Stimulated activated CD4-positive, alpha-beta T cell treated with anti-CD3 and anti-CD28 coated beads, Interleukin-15, amount 100 ng/mL, for 1 hour (primary cell): ENCODE measurements at places on chromosomes 7 and 10.

- no peak for DNase-seq
These were observed 835 bp upstream of the COL28A1 start for GRCh38 chr7:7536396-7537019.

GRCh38 chr10:26314265-26315013 is 97.9 kb downstream of the GAD2 start:
- DNase-seq = no peak

- DNase-seq = no peak
These were observed 155.7 kb upstream of the TNS3 start for GRCh38 chr7:47737601-47738000.

DNA sequence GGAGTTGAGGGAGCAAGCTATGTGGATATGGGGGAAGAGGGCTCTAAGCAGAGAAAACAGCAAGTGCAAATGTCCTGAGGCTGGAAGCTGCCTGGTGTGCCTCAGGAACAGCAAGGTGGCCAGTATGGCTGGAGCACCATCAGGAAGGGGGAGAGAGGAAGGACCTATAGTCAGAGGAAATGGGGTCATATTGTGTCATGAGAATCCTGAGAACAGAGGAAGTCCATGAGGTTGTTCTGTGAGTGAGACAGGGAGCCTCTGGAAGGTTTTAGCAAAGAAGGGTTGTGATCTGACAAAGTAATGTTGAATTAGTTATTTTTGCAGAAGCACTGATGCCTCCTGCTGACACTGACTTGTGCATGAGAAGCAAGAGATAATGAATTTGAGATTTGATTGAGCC is 204.3 kb downstream of the PTEN start:
- no peak for DNase-seq

DNA sequence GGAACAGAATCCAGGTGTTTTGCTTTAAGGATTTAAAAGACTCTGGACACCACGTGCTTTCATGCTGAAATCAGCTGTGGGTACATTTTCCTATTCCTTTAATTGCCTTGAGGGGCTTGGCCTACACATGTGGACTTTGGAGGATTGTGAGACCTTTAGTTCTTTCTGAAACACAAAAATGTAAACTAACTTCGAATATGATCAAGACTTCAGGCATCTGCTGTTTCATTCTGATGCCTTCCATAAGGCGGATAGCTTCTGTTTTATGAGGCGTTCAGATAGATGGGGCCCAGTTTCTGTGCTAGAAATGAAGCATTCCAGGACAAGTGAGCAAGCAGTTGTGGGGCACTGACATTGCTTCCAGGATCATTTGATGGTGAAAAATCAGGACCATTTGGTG is 1.5 kb upstream of the NOBOX start:
- no peak for DNase-seq

GRCh38 chr10:113442336-113442735 is 110.5 kb upstream of the HABP2 start:
- DNase-seq = no peak

DNA sequence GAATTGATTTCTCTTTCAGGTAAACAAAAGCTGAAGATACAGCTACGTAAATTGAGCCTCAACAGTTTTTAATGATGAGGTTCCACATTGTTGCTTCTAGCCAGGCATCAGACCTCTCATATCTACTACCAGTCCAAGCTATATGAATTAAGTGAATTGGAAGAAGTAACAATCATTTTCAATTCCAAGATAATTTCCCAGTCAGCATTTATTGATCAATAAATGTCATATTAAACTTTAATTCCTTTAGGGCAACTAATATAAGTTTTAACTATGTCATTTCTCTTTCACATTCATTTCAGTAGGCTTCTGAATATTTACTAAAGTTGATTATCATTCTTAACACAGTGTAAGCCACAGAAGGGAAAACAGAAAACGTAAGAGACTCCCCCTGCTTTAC is 1413.7 kb upstream of the CELF2 start:
- DNase-seq = no peak

GRCh38 chr7:132292803-132293202 is 283.5 kb downstream of the PLXNA4 start:
- no peak for DNase-seq

DNA sequence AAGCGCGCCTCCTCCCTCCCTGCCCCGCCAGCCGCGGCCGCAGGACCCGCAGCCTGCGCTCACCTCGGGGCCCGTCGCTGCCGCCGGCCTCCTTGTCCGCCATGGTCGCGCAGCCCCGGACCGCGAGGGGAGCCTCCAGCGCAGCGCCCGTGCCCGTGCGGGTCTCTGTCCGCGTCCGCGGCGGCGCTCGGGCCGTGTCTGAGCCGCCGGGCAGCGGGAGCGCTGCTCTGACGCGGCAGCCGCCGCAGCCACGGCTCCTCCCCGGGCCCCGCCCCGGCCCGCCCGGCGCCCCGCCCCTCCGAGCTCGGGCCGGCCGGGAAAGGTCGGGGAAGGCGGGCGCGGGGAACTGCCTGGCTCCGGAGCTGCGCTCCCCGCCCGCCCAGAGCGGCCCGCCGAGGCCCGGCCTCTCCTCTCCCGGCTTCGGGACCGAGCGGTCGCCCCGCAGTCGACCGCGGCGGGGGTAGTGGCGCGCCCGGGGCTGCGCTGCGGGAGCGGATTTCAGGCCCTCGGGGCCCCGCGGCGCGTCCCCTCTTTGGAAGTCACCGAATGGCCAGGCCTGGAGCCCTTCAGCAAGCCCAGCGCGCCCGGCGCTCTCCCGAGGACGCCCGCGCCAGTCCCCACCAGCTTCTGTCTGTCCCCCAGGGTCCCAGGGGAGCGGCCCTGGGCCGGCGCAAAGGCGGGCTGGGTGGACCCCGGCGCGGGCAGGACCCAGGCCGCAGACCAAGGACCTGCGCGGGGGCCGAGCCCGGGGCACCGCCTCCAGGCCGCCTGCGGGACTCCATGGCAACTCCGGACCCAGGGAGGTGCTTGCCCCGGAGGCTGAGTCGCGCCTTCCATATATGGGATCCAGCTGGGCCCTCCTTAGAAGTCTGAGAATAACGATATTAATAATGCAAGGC is at the start of gene HSPA12A:
Gene HSPA12A, minus strand, starts transcription at position 200 of the 899 bp plus-strand sequence. Its CDS starts 97 bp downstream, at position 103.
- no peak for DNase-seq

GRCh38 chr7:151728746-151729145 is 148.2 kb downstream of the PRKAG2 start:
- no peak for DNase-seq

DNA sequence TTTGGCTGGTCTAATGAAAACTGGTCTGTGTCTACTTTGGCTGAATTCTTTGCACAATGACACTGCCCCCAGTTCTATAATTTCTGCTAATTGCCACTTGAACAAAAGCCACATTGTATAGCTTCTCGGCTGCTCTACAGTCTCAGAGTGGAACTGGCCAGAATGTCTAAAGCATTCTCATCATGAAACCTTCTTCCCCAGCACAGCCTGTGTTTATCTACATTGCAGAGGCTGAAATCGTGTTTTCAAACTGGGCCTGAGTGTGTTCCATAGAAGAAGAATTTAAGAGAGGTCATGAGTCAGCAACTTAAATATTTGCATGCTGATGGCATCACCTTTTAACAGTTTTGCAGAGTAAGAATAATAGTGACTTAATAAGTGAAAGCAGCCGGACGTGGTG is 177.2 kb downstream of the BUB3 start:
- DNase-seq = no peak

DNA sequence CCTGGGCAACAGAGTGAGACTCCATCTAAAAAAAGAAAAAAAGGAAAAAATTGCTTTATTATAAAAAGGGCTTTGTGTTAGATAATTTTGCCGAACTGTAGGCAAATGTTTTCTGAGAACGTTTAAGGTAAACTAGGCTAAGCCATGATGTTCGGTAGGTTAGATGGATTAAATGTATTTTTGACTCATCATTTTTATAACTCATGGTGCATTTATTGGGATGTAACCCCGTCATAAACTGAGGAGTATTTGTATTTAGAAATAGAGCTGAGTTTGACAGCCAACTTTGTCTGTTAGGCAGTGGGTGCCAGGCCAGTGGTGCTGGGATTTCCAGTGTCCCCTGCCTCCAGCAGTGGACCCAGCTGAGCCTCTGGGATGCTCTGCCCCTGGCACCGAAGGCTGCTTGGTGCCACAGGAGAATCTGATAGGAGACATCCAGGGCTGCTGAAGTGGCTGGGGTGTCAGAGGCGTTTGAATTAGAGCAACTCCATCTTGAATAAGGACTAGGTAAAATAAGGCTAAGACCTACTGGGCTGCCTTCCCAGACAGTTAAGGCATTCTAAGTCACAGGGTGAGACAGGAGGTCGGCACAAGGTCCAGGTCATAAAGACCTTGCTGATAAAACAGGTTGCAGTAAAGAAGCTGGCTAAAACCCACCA is 114.9 kb upstream of the EEPD1 start:
- no peak for DNase-seq

DNA sequence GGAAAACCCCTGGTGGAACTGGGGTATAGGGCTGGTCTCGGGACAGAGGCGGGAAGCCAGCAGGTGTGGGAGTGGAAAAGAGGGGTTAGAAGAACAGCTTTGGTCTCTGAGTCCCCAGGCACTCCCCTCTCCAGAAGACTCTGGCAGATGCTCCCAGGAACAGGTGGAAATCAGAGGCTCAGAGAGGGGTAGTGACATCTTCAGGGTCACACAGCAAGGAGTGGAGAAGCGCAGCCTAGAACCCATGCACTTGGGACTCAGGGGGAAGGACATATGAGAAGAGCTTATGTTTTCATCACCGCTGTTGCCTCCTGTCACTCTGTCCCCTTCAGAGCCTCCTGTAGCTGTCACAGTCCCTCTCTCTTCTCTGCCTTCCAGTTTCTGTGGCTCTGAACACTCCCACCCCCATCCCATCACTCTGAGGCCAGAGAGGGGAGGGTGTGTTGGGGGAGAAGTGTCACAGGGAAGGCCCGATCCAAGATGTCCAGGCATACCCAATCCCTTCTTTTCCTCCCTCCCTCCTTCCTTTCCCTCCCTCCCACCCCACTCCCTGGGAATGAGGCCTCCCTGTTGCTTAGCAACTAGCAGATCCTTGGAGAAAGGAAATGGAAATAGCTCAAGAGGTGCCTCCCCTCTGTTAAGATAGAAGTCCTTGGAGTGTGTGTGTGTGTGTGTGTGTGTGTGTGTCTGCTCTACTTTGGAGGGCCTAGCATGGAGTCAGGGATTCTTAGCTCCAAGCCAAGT is 32.0 kb downstream of the SRRM3 start:
- DNase-seq = no peak

- DNase-seq = no peak
These were observed 129.0 kb upstream of the PPP2R2D start for GRCh38 chr10:131771634-131772358.

- DNase-seq = no peak
These were observed 35.7 kb downstream of the ADK start for GRCh38 chr10:74186678-74187077.

DNA sequence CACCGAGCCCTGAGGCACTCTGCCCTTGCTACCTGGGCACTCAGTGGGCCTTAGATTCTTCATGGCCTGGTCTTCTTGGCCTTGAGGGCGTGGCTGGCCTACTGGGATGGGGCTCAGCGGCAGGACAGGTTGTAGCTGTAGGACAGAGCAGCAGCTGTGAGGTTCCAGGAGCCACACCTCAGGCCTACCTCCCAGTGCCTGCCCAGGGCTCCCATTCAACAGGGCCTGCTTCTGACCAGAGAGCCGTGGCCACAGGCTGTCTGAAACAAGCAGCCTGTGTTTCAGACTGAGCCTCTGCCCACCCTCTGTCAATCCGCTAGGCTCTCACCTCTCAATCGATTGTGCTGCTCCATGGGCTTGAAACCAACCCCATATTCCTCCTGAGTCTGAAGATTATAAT is 928.0 kb upstream of the ZNF722 start:
- no peak for DNase-seq
